Smooth muscle cell of trachea (primary cell): ENCODE measurements at places on chromosomes 6 and 20. TPM values are rescaled to one million over a fixed set of nuclear protein-coding genes. Genes with fewer than 3 reads are reported as not detected.

RIPPLY2 gene
- 0.29 and 0.66 TPM in 2 replicates for total RNA-seq

BTN1A1 gene
- total RNA-seq, result not detected in 2 replicates

FLRT3 gene
- 2.3 and 5.0 TPM in 2 replicates for total RNA-seq

EBF4 gene
- 0.15 and 0.99 TPM in 2 replicates for total RNA-seq

MYB gene
- total RNA-seq, result 0.29 TPM in 1 of 2 replicates, not detected in the other

ZKSCAN3 gene
- 5.8 and 8.1 TPM in 2 replicates for total RNA-seq

PSMB8 gene
- 54.6 and 59.8 TPM in 2 replicates for total RNA-seq

DDX39B gene
- total RNA-seq, result 332 and 492 TPM in 2 replicates

CST2 gene
- not detected in 2 replicates for total RNA-seq

TFAP2D gene
- not detected in 2 replicates for total RNA-seq

PTGIS gene
- total RNA-seq, result 56.0 and 255 TPM in 2 replicates

OXT gene
- not detected in 2 replicates for total RNA-seq

PCIF1 gene
- 10.3 and 16.3 TPM in 2 replicates for total RNA-seq

ARMH2 gene
- not detected in 2 replicates for total RNA-seq
